ENCODE measurements at places on chromosomes 6 and 20.

- no peak for DNase-seq
Observed at GRCh38 chr6:75203721-75204120, 2.1 kb downstream of the COL12A1 start.

GRCh38 chr6:147974376-147974775, 368.3 kb upstream of the SASH1 start:
- no peak for DNase-seq

DNA sequence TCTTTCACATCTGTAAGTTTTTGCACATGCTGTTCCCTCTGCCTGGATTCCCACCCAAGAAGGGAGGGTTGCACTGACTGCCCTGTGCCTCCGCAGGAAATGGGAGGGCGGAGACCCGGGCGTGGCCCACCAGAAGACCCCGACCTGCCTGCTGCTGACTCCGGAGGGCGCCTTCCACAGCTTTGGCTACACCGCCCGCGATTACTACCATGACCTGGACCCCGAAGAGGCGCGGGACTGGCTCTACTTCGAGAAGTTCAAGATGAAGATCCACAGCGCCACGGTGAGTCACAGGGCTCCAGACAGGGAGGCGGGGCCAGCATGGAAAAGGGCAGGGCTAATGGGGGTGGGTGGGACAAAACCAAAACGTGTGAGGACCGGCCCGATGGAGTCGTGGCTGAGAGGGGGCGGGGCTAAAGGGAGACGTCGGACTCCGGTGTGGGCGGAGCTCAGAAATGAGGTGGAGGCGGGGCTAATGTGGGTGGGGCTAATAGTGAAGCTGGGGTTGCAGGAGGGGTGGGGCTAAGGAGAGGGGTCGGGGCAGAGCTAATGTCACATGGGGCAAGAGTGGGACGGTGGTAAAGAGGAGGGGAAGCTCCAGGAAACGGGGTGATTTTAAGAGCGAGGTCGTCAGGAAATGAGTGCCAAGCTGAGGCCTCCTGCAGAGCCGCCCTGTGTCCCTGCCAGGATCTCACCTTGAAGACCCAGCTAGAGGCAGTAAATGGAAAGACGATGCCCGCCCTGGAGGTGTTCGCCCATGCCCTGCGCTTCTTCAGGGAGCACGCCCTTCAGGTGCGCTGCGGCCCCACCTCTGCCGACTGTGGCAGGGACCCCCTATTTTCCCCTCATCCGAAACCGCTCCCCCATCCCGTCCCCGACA, 12.6 kb downstream of the HSPA12B start:
- no peak for DNase-seq

DNA sequence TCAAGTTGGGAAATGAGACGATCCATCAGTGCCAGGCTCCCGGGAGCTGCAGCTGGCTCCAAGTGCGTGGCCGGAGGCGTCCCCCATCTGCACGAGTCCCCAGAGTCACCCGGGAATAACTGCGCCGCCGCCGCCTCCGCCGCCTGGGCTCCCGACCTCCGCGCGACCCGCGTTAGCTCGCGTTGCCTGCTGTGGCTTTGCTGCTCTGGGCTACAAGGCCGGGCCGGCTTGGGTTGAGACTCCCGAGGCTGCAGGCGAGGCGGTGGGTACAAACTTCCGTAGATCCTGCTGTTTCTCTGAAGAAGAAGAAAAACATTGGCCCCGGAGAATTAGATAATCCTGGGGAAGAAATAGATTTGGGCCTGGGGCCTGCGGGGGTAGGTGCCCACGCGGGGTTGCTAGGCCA, 7.4 kb upstream of the LAMP5 start:
- no peak for DNase-seq

- DNase-seq, result no peak
Observed at GRCh38 chr6:39301606-39302005, 12.6 kb downstream of the KCNK17 start.

DNA sequence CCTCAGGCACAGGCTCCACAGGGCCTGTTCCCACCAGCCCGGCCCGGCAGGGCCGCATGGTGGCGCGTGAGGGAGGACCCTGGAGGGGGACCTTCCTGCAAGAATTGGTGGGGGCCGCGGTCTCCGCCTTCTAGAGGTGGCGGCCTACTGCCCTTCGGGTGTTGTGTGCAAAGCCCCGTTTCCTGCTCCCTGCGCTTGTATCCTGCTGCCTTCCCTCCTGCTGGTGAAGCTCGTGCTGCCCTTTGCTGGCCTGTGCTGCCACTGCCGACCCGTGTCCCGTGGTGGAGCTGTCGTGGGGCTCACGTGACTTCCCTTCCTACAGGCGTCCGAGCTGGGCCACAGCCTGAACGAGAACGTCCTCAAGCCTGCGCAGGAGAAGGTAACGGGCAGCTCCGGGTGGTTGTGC, 8.4 kb upstream of the COL20A1 start:
- no peak for DNase-seq
